ENCODE measurements at places on chromosomes 16 and 17.

GRCh38 chr16:27108051-27108770 lies 41.5 kb downstream of the C16orf82 start:
- no peak for DNase-seq

GRCh38 chr17:77834170-77835115 lies 124.1 kb upstream of the TNRC6C start:
- DNase-seq, result peak; percentile 82

DNA sequence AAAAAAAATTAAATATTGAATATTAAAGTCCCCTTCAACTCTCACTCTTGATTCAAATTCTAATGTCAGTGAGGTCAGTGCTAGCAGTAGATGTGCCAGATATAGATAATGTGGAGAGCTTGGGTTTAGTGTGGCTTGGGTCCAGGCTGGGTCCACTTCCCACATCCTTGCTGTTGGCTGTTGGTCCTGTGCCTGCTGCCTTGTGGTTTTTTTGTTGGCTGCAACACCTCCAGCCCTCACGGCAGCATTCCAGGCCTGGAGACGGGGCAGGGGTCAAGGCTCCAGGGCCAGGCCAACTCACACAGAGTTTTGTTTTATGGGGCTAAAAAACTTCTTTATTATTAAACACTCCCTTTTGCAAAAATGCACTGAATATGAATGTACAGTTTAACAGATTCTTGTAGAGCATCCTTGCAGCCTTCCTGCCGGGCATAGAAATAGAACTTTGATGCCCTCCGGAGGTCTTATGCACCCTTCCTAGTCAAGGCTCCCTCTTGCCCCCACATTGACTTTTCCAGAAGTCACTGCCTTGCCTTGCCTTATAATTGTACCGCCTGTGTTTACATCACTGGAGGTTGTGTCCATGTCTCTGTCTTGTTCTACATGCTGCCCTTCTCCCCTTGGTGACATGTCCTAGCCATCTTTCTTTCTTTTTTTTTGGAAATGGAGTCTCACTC lies 25.5 kb upstream of the MYO15B start:
- DNase-seq, result no peak

DNA sequence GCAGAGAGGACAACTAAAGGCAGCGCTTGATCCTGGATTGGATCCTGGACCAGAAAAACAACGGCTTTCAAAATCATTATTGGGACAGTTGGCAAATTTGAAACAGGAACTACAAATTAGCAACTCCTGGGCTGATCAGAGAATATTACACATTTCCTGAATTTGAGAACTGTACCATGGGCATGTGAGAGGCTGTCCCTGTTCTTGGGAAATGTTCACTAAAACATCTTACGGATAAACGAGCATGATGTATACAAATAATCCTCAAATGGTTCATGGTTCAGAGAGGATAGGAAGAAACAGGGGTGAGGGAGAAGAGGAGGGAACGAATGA lies 2.3 kb upstream of the ITGAE start:
- peak; percentile 83 for DNase-seq

DNA sequence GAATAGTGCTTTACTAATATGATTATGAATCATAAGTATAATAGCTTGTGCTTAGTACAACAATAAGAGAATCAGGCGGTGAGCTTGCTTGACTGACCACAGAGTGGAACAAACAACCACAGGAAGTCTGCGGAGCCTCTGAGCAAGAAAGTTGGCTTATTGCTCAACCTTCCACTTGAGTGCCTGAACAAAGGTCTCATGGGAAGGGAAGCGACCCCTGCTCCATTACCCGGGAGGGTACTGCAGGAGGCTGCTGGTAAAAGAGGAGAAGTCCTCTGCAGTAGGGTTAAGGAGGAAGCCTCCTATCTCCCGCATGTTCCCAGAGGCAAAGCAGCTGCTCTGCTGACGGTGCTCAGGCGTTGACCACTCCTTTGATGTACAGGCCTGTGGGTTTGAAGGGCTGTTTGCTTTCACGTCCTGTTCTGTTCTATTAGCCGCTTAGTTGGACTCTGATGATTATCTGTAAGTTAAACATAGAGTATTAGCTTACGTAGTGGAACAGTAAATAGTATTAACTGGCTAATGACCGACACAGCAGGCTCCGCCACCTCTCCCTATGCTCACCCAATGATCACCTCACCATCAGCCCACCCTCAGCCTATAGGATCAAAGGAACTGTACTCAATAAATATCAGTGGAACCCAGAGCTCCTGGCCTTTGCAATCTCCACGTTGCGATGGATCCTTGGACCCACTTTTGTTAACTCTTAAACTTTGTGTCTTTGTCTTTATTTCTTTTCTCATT lies 17.5 kb downstream of the ALOX15B start:
- peak; percentile 93 for DNase-seq

- DNase-seq, result no peak
These were observed 39.8 kb downstream of the KSR1 start for GRCh38 chr17:27496005-27496404.

DNA sequence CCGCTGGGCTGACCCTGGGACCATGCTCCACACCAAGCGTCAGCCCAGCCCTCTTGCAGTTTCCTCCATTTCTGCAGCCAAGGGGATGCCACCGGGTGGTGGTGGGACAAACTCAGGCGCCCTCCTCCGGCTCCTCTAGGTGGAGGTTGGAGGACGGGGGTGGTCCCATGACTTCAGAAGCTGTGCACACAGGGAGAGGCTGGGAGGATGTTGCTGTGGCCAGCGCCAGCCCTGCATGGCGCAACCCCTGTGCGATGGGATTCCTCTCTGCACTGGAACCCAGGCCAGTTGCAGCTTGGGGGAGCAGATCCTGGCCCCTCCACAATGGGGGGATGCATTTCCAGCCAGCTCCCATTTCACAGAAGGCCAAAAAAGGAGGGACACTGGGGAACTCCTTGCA lies 246.5 kb downstream of the C16orf95 start:
- DNase-seq, result no peak

GRCh38 chr16:892536-893255 lies 78.1 kb downstream of the LMF1 start:
- DNase-seq, result no peak

DNA sequence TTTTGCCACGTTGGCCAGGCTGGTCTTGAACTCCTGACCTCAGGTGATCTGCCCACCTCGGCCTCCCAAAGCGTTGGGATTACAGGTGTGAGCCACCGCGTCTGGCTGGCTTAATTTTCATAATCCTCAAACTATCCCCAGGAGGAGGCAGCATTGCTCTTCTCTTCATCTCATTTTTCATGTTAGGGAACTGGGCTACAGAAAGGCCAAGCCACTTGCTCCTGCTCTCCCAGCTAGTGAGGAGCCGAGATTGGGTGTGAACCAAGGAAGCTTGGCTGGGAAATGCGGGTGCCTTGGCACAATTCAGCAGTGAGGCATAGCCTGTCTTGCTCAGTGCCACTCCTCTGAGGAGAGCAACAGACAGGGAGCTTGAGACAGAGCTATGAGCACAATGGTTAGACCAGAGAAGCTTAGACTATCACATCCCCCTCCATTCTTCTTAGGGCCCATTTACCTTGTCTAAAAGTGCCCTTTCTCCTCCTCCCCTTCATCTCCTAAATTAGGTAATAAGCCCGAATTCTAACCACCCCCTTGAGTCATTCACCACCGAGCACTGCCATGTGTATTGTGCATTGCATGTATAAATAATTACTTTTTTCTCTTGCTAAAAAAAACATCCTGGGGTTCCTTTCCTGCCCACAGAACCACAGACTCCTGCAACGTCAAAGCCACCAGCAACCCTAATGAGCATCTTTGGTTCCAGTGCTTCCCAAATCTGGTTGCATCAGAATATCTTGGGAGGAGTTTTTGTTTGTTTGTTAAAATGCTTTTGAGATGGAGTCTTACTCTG lies 20.0 kb upstream of the KIF19 start:
- DNase-seq, result no peak

GRCh38 chr17:30922235-30923030 lies 688 bp downstream of the ADAP2 start:
- no peak for DNase-seq

- no peak for DNase-seq
These were observed 50.9 kb downstream of the TEX2 start for GRCh38 chr17:64212122-64212521.

- DNase-seq, result no peak
These were observed 20.4 kb downstream of the NFATC3 start for GRCh38 chr16:68105611-68106010.

DNA sequence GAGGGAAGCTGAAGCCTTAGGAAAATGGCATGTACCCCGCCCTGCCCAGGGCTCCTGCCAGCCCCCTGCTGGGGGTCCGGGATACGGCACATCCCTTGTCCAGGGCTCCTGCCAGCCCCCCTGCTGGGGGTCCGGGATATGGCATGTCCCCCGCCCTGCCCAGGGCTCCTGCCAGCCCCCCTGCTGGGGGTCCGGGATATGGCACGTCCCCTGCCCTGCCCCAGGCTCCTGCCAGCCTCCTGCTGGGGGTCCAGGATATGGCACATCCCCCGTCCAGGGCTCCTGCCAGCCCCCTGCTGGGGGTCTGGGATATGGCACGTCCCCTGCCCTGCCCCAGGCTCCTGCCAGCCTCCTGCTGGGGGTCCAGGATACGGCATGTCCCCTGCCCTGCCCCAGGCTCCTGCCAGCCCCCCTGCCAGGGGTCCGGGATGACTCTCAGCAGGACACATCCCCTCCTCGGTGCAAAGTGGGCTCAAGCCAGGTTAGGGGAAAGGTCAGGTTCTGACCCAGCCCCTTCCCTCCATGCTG lies 43.2 kb downstream of the RPH3AL start:
- DNase-seq, result peak; percentile 36

GRCh38 chr17:47684535-47685193 lies 9.3 kb upstream of the TBKBP1 start:
- DNase-seq, result no peak

DNA sequence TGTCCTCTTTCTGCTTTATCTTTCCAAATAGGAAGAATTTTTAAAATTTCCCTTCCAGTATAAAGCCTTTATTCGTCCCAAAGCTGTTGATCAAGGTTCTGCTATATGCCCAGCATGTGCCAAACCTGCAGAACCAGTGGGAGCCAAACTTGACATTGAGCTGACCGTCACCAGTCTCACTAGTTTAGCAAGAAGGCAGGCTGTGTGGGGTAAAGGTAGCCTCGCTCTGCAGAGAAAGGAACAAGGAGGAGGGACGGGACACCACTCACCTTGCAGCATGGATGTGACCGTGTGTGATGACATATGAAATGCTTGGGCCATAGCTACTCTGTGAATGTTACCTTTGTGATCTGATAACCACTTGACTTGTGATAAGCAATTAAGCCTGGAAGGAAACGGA lies 392.2 kb downstream of the CPPED1 start:
- no peak for DNase-seq

GRCh38 chr17:35051183-35051578 lies 12.3 kb downstream of the RFFL start:
- peak; percentile 73 for DNase-seq

GRCh38 chr16:65745-66144 lies 6.7 kb downstream of the RHBDF1 start:
- DNase-seq, result peak; percentile 73

DNA sequence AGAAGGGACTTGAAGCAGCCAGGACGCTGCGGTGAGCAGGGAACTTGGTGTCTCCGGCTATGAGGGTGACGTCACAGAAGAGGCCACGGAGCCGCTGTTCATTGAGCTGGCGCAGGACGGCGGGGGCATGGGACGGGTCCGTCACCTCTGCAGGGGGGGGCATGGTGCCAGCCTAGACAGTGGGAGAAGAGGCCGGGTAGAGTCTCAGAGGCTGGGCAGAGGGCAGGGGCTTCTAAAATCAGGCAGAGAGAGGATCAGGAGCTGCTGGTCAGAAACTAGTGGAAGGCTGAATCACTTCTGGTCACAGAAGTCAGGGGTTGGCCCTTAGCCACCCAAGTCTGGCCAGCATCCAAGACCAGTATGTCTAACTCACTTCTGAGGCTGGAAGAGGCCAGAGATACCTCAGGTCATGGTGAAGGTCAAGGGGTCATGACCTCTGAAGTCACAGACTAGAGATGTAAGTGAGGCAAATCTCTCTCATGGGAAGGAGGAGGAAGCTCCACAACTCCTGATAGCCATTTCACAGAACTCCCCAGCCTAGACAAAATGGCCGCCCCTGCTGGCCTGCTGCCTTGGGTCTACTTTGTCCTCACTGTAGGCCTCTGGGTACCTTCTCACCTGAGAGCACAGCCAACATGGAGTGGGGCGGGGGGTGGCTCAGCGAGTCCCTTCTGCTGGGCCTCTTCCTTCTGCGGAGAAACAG lies 12.6 kb downstream of the ZBTB4 start:
- peak; percentile 87 for DNase-seq

DNA sequence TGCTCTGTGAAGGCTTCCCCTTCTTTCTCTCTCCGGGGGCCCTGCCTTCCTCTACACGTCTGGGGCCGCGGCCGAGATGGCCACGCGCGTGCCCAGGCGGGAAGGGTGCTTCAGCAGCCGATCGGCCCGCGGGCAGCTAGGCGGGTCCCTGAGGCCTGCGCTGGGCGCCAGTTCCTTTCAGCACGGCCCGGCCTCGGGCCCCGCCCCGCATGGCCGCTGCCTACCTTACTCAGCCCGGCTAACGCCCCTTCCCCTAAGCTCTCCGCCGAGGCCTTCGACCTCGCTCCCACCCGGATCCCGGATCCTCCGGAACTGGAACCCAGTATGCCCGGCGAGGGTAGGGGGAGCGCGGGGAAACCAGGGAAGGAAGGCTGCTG lies 335 bp downstream of the TMEM11 start:
- peak; percentile 66 for DNase-seq

GRCh38 chr17:37054894-37055293 lies 106.1 kb downstream of the AATF start:
- no peak for DNase-seq

- DNase-seq, result no peak
These were observed 48.3 kb downstream of the HIC1 start for GRCh38 chr17:2102931-2103809.

- no peak for DNase-seq
These were observed 1.7 kb upstream of the MRM1 start for GRCh38 chr17:36599546-36600250.

GRCh38 chr17:50550661-50551432 lies 3.9 kb downstream of the SPATA20 start:
- peak; percentile 39 for DNase-seq

DNA sequence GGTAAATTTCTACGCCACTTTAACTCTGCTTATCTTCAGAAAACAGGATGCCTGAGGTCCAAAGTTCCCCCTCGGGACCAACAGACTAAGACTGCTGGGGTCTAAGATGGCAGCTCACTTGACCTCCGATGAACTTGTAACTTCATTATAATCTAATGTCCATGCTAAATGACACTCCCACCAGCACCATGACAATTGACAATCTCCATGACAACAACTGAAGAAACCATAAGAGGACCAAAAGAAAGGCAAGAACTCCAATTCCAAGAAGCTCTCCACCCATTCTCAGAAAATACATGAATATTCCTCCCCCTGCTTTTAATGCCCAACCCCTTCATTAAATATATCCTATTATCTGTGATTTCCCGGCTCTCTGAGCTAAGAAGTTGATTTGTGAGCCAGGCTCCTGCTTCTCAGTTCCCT lies 7.5 kb downstream of the CCL4 start:
- no peak for DNase-seq

- no peak for DNase-seq
These were observed 107.1 kb downstream of the ADAMTS18 start for GRCh38 chr16:77327717-77328116.

- DNase-seq, result peak; percentile 80
These were observed 44.9 kb upstream of the DNAJA2 start for GRCh38 chr16:47018223-47018891.
